Urothelium cell line (cell line): ENCODE measurements at places on chromosomes 12 and 14.

DNA sequence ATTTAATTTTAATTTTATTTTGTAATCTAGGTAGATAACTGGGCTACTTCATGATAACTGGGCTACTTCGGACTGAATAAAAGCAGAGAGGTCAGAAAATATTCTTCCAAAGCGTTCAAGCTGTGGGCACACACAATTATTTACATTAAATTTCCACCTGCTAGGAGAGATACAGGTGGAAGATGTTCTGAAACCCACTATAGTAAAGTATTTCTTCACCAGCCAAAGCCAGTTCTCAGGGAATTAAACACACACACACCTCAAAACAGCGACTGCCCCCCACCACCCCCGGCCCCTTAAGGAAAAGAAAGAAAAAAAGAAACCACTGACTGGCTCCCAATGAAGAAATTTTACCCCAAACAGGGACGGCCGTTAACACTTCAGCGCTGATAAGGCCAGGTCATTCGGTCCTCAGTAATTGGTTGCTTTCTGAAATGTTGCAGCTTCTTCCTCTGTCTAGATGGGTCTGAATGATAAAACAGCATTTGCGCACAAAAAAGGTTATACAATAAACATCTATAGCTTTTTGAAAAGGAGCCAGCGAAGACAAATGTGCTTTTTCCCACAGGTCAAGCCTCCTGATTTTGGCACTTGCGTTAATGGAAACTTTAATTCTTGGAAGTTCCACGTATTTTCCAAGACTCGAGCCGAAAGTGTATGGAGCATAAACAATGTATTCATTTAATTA is 771 bp upstream of the KCNJ8 start:
- DNase-seq: no peak

GRCh38 chr12:9634177-9634803 is 26.6 kb upstream of the KLRB1 start:
- no peak for DNase-seq

DNA sequence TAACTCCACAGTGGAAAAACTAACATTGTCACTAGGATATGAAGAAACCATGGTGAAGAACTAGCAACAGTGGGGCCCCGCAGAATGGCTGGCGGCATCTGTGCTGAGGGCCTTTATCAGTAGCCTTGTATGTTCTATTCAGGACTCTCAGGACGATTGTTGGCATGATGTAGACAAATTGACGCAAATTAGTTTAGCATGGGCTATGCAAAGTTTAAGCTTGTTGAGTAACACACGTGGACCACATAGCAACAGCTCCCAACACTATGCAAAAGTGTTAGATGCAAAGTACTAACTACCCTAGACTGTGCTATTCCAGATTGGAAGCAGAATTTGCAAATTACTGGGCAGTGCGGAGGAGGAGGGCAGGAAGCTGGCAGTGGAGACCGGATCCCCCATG is 38.2 kb upstream of the TMEM263 start:
- DNase-seq: no peak

DNA sequence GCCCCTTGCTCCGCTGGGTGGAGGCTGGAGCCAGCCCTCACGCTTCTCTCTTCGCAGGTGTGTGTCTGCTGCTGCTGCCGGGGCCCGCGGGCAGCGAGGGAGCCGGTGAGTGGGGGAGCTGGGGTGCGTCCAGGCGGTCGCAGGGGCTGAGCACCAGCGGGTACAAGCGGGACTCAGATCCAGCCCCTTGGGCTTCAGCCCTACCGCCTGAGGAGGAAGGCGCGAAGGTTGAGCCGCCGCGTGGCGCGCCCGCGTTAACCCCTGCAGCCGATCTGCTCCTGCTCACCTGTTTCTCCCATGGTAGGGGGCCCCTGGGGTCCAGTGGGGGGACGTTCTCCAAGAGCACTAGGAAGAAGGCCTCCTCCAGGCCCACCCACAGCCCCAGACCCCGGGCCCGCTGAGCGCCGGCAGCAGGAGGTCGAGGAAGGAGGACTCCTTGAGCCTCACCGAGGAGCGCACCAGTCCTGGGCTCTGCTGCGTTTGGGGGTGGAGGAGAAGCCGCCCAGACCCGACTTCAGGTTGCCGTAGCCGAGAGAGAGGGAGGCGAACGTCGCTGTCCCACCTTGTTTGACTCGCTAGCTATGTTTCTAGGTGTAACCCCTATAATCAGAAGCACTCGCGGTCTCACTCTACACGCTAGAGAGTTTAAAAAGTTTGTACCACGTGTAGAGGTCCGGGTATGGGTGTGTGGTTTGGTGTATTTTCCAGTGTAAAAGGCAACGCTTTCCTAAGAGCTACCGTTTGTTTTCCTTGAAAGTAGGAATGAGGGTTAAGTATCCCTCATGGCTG is 834 bp downstream of the COCH start:
- no peak for DNase-seq

- DNase-seq: no peak
Measured at GRCh38 chr12:87812681-87813080, 216.5 kb downstream of the C12orf50 start.

DNA sequence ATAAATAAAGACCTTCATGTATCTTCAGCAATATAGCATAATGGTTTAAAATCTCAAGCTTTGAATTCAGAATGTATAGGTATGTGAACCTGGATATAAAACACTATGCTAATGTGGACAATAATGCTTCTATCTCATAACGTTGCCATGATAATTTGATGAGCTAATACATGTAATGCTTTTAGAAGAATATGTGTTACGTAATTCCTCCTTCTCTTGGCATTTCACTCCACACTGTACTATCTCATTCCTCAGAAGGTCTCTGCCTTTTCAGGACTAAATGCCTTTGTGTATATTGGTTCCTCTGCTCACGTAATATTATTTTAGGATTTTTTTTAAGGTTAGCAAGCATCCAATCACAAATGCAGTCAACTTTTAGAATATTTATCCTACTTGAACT is 86.5 kb downstream of the FOXA1 start:
- no peak for DNase-seq

DNA sequence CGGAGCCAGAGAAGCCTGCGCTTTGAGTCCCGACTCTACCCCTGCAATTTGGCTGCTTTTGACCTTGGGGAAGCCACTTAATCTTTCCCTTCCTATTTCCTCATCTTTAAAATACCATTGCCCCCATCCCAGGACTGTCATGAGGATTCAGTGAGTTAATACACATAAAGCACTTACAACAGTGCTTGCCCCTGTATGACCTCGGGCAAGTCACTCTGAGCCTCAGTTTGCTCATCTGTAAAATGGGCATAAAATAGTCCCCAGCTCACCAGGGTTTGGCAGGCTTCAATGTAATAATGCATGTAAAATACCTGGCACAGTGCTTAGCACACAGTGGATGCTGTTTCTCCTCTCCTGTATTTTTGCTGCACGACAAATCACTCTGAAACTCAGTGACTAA is 278.7 kb upstream of the PWP1 start:
- no peak for DNase-seq

GRCh38 chr12:64218597-64218996 is 3.5 kb downstream of the KICS2 start:
- no peak for DNase-seq

- no peak for DNase-seq
Measured at GRCh38 chr14:95526483-95527386, 8.1 kb upstream of the GLRX5 start.

GRCh38 chr14:60893911-60894310 is 87.0 kb downstream of the TRMT5 start:
- no peak for DNase-seq

DNA sequence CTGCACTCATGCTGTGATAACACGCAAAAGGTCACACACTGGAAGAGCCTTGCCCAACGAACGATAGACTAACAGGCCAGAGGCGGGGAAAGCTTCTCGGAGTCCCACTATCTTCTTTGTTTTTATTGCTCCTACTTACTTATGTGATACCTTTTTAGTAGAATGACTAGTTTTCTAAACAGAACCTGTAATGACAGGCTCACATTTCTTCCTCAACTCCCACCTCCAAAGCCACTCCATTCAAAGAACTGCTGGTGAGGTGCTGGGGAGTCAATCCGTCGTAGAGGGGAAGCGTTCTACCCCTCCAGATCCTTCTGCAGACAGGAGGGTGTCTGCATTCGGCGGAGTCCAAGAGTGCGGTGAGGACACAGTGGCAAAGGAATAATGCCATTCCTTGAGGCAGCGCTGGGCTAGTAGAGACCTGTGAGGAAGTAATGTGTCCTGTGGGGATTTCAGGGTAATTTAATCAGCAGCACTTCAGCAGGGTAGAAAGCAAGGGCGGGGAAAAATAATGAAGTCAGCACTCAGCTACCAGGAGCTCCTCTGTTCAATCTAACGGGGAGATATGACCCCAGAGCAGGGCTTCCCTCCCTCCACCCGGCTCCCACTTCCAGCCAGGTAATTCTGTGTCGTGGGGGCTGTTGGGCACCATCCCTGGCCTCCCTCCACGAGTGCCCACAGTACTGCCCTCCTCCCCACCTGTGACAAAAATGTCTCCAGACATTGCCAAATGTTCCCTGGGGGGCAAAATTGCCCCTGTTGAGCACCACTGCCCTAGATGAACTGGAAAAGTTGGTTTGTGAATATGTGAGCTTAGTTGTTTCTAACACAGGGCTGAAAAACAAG is 25.2 kb downstream of the SPRING1 start:
- no peak for DNase-seq

- DNase-seq: no peak
Measured at GRCh38 chr12:119592232-119592631, 1.3 kb upstream of the TMEM233 start.

GRCh38 chr14:75222208-75222701 is 45.8 kb upstream of the TMED10 start:
- DNase-seq: peak; percentile 80

GRCh38 chr12:3101309-3102024 is 24.3 kb downstream of the TSPAN9 start:
- peak; percentile 79 for DNase-seq

- peak; percentile 79 for DNase-seq
Measured at GRCh38 chr14:54348001-54348611, 48.7 kb upstream of the CDKN3 start.

- no peak for DNase-seq
Measured at GRCh38 chr12:30047516-30048254, 263.9 kb upstream of the TMTC1 start.

DNA sequence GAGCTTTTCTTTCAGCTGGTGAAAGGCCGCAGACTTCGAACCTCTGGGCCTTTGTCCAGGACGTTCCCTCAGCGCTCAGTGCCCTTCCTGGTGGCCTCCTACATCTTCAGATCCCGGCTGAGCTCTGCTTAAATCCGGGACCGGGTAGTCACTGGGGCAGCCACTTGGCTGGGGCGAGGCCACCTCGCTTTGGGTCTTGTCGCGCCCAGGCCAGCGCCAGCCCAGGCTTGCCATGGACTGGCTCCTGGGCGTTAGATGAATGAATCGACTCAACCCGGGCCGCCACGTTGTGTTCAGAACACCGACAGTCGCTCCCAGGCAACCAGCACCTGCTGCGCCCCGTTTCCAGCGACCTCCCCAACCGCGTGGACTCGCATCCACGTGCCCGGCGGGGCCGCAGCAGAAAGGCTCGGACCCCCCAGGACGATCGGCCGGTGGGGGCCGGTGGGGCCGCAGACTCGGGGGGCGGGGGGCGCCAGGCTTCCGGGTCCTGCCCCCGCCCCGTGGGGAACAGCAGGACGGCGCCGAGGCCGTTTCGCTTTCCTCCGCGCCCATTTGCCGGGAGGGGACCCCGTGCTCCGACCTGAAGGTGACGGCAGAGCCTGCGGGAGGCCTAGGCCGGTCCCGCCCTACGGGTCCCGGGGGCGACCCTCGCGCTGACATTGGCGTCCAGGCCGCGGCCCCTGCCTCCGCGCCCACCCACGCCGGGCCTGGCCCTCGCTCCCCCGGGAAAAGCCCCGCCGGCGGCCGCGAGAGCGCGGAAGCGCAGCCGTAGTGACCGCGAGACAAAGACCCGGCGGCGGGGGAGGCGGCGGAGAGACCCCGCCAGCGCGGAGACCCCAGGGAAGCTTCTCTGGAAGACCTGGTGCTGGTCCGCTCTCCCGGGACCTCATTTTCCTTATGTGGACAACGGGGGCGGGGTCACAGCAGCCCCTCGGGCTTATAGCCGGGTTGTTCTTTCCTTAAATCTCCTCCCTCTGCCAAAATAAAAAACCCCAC is 37.3 kb upstream of the RCOR1 start:
- no peak for DNase-seq
